ENCODE measurements at places on chromosomes 13 and 19.

DNA sequence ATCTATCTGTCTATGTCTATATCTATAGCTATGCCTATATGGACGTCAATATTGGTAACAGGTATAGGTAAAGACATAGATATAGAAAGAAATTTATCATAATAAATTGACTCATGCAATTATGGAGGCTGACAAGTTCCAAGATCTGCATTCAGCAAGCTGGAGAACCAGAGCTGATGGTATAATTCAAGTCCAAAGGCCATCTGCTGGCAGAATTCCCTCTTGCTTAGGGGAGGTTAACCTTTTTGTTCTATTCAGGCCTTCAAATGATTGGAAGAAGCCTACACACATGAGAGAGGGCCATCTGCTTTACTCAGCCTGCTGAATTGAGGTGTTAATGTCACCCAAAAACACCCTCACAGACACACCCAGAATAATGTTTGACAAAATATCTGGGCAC is 10.8 kb downstream of the RASL11A start:
- no peak for DNase-seq

- no peak for DNase-seq
These were observed 518.2 kb upstream of the HTR2A start for GRCh38 chr13:47415048-47415447.

DNA sequence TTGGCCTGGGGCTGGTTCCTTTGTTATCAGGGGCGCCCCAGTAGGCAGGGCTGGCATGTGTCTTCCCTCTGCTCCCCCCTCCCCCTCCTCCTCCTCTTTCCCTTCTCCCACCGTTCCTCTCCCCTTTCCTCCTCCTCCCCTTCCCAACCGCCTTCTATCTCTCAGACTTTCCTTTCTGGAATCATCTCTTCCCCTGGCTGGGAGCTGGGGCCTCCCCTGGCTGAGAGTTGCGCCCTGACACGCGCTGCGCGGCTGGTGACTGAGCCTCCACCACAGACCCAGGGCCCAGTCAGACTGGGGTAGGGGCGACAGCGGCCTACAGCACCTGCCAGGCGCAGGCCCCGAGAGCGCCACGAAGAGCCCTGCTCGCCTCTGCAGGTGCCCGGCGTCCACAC is 2.8 kb downstream of the PNMA8B start:
- no peak for DNase-seq

GRCh38 chr19:43939557-43940260 is 4.6 kb upstream of the ZNF45 start:
- no peak for DNase-seq

Measured in activated T-helper 1 cell treated with anti-CD3 and anti-CD28 coated beads, Interleukin-12 subunit alpha, Interleukin-12 subunit beta, Interleukin-2, Interleukin-4 antibody, amounts not matched to agents 30 ng/mL and 10 ng/mL and 1 ng/mL, durations not matched to agents 14 hours and 24 hours and 36 hours (primary cell).